Esophagus squamous epithelium (tissue), 5 donors: ENCODE measurements at places on chromosomes 6 and 20. TPM values are rescaled to one million over a fixed set of nuclear protein-coding genes. Genes with fewer than 3 reads are reported as not detected.

DNA sequence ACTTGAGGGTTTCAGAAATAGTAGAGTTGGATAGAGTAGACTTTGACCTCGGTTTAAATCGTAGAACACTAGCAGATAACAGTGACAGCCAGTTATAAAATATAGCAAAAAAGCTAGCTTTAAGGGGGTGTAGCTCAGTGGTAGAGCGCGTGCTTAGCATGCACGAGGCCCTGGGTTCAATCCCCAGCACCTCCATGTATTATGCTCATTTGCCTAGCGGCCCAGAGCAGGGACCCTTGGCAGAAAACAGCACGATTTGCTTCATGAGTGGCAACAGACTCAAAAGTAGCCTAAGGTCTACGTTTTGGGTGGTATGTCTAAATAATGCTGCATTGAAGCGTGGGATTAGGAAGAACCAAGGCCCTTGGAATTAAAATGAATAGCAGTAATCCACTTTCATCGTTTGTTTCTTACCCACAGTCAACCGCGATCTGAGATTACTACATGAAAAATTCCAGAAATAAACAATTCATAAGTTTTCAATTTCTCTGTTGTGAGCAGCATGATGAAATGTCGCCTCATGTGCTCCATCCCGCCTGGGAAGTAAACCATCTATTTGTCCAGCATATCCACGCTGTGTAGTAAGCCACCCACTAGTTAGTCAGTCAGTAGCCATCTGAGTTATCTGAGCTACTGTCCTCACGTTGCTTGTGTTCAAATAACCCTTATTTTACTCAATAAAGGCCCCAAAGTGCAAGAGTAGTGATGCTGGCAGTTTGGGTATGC is 184.9 kb downstream of the GPX5 start:
- DNase-seq = no peak

HSPA1L gene
- total RNA-seq = 0.97 TPM

DNA sequence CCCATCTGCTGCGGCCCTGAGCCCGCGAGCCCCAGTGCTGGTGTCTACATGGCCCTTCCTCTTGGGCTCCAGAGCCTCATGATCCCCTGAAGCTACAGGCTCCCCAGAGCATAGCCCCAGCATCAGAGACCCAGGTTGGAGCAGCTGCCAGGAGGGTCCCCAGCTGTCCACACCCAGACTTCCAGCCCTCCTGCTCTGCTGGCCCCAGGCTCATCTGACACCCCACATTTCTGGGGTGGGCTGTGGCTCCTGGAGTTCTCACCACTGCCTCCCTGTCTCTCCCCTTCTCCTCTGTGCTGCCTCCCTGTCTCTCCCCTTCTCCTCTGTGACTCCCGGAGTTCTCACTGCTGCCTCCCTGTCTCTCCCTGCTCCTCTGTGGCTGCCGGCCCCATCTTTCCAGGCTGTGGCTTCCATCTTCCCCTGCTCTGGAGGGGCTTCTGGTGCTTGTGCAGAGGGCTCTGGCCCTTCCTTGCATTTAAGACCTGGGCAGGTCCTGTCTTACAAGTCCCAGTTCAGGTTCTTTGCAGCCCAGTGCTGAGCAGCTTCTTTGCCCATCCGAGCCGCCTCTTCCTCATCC is 108.1 kb downstream of the ERMARD start:
- DNase-seq = no peak

TMEM74B gene
- 1.1 TPM for total RNA-seq

DNA sequence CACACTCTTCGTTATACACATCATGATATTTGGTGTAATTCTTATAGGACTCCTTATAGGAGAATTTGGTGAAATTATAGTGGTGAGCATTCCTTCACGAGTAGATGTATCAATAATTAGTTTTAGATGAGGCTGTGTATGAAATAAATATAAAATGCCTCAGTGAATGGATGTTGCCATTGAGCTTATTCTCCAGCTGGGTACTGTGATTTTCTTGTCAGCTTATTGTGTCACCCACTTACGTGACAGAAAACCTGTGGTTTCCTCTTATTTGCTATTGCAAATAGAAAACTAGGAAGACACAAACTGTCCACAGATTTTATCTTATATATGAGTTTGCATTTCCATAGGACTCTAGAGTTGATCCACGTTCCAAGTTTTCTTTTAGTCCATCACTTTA is 439.9 kb upstream of the RNF217 start:
- no peak for DNase-seq

DNA sequence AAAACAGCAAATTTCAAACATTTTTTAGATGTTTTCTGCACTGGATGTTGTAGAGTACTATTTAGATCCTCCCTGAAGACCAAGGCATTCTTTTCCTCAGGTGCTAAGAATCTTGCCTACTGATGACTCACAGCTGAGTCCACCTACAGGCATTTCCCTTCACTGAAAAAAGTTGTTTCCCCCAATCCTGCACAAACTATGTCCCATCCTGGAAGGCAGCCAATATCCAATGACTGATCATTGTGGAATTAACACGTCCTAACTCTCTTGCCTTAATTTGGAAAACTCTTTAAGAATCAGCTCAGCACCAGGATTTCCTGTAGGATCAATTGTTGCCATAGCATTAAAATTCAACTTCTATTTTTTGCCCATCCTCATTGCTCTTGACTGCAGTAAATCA is 268.4 kb upstream of the IRAK1BP1 start:
- DNase-seq = no peak

DNA sequence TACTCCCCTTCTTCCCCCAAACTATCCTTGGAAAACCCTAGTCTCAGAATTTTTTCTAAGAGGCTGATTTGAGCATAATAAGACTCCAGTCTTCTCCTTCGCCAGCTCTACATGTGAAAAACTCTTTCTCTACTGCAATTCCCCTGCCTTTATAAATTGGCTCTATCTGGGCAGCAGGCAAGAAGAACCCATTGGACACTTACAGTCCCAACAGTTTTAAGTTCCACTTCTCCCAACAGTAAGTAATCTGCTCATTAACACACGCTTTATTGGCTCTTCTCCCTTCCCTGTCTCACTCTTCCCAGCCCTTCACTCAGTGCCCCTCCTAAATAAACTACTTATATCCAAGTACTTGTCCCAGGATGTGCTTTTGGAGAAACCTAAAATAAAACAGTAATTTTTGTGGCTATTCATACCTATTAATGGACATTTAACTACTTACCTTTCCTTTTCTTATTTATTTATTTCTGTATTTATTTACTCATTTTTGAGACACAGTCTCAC is 11.1 kb upstream of the DDR1 start:
- no peak for DNase-seq

GRCh38 chr6:155993240-155993639 is 537.6 kb upstream of the NOX3 start:
- no peak for DNase-seq

DNA sequence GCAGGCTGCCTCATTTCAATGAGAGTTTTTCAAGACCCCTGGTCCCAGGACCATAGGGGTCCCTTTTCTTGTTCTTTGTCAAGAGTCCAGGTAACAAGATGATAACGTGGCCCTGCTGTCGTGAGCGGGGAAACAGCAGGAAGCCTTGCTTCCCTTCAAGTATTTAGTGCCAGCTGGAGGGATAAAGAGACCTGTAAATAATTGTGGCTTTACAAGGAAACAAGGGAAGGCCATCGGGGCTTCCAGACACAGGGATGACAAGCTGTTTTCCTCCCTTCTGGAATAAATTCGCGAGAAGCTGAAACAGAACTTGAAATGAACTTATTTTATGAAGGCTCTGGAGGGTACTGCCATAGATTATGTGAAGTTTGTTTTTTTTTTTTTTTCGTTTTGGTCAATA is 163.2 kb downstream of the SYNDIG1 start:
- no peak for DNase-seq

DNA sequence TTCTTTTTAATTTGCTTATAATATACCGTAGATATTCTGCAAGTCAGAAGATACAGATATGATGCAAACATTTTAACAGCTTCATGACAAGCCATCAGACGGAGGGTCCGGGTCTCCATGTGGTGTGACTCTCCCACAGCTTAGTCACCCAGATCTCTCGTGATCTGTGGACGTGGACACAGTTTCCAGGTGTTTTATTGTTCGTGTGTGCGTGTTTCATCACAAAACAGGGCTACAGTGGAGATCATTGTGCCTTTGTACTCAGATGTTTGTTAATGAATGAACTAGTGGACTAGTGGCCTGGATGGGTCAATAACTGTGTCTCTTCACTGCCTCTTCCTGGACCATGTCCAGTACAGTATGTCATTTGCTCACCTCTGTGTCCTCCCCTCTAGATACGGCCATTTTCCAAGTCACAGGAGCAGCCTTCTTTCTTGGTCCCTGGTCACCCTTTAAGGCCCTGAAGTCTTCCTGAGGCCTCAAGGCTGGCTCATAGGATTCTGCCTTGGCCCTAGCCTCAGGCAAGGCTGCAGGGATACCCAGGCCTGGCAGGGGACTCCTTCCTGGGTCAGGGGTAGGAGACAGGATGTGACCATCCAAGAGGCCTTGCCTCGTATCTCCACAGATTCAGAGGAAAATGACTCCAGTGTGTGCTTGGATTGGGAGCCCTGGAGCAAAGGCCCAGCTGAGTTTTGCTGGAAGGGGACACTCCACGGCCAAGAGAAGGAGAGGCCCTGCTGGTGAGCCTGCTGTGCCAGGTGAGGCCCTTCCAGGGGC is 4.6 kb downstream of the ADIG start:
- DNase-seq = no peak

DNA sequence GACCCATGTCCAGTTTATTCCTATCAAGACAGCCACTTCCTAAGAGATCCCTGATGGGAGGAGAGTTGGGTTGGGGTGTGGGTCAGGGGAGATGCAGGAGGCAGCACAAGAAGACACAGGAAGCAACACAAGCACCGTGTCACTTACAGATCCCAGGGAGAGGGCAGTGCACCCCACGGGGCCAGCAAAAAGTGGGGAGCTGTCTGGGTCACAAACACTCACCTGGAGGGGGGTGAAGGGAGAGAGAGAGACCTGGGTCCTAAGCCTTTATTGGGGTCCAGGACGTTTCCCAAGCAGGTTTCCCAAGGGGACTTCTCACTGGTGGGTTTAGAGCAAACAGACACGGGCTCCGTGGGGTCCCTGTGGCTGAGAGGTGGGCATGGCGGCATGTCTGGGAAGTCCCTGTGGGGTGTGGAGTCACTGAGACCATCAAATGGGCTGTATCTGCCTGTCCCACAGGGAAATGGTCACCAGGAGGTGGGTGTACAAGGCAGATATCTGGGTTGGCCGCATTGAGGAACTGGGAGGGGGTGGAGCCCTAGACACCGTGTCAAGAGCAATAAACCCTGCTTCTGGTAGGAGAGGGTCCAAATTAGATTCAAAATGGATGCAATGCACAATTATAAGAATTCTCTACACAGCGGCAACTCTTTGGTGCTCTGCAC is 1.6 kb upstream of the CD93 start:
- DNase-seq = no peak

DNA sequence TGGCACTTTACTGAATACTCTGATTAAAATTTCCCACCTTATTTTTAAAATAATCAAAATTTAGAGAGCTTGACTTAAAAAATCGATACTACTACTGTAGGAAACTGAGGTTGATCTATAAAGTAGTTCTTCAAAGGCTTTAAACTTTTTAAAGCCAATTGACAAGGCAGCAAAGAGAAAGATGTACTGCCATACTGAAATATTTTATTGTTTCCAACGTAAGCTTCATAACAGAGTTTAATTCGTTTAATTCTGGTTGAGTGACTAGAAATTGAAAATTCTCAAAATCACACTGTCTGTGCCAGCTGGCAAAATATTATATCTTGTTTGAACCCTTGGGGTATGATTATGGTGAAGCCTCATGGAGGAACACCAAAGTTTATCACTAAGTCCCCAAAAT is 207.6 kb downstream of the UNC5CL start:
- DNase-seq = no peak

- DNase-seq = no peak
Observed at GRCh38 chr6:2468601-2468955, 223.2 kb upstream of the GMDS start.

DEFB132 gene
- not detected for total RNA-seq

NR2E1 gene
- not detected for total RNA-seq

DNA sequence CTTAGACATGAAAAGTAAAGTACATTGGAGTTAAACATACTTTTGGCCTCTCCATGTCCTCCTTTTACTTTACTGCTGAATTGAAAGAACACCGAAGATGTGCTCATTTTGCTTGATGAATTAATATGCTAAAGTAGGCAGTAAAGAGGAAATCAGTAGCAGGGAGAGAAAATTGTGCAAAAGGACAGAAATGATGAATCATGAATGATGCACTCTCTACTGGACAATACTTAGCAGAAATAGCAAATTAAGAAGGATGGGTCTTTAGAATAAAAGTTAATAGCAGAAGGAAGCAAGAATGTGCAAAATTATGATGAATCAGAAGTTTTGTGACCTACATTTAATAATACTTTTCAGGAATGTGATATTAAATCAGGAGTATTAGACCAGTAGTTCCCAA is 8.4 kb upstream of the SPINT3 start:
- DNase-seq = no peak

GRCh38 chr6:136524936-136525413 is 25.2 kb downstream of the MAP7 start:
- no peak for DNase-seq

- no peak for DNase-seq
Observed at GRCh38 chr20:64121586-64121985, 14.2 kb upstream of the NPBWR2 start.

DNA sequence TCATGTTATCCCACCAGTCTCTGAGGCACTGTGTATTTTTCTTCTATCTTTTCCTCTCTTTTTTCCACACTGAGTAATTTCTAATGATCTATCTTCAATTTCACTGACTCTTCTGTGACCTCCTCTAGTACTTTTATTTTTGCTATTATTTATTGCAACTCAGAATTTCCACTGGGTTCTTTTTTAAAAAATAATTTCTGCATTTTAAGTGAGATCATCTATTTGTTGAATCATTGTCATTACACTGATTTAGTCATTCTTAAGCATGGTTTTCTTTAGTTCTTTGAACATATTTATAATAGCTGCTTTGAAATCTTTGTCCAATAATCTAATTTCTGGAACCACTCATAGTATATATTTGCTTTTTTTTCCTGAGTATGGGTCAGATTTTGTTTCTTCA is 96.7 kb upstream of the SLC22A16 start:
- no peak for DNase-seq

LATS1 gene
- 21.2 TPM for total RNA-seq

- no peak for DNase-seq
Observed at GRCh38 chr6:39274903-39275302, 39.3 kb downstream of the KCNK17 start.

GRCh38 chr6:153623496-153623895 is 415.5 kb upstream of the OPRM1 start:
- DNase-seq = no peak

DNA sequence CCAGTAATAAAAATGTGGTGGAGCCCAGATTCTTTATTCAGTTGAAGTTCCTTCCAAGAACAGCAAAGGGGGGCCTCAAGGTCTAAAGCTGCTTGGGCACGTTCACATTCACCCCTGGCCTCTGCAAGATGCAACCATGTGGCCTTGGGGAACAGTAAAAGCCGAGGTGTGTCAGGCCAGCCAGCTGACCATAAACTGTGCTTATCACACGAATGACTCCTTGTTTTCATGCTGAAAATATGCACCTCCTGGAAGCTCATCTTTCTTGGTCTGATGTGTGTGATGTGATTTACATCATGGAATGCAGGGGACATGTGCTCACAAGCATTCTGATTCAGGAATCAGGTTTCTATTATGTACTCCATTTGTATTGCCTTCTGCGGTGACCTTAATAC is 211.6 kb upstream of the MARCKS start:
- no peak for DNase-seq
